ENCODE measurements at places on chromosomes 5 and 9.

DNA sequence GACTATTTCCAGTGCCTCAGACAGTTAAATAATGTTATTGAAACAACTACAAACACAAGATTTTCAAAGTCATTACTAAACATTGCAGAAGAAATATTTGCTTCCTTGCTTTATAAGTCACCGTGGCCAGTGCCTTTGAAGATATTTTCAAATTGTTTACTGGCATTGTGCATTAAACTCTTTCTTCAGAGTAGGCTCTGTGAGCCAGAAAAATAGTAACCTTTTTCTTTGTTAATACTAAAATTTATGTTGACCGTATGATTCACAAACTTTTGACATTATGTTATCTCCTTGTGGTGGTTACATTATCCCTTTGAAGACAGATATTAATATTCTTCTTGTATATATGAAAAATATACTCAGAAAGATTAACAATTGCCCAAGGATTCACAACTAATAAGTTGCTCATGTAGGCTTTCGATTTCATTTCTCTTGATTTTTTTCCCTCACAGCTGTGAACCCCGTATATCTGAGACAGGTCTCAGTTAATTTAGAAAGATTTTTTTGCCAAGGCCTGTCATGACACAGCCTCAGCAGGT, 140.1 kb downstream of the NR3C1 start:
- no peak for DNase-seq

GRCh38 chr9:4769321-4770080, 23.2 kb upstream of the RCL1 start:
- DNase-seq: peak; percentile 40

- DNase-seq: no peak
Observed at GRCh38 chr9:103215197-103215596, 220.1 kb downstream of the CYLC2 start.

GRCh38 chr5:72767289-72768010, 49.0 kb upstream of the TNPO1 start:
- no peak for DNase-seq

DNA sequence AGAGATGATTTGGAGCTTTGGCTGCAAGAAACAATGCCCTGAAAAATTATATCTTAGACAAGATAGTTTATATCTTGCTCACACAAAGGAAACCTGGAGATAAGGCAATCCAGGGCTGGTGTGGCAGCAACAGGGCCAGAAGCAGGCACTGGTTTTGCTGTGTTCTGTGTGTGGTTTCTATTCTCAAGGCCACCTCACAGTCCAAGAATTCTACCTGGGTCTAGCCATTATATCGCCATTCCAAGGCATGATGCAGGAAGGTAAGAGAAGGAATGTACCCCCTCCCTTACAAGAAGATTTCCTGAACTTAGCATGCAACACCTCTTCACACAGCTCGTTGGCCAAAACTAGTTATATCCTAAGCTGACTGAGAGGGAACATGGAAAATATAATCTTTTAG, 74.5 kb upstream of the MEGF10 start:
- DNase-seq: no peak

Measured in activated CD8-positive, alpha-beta T cell treated with anti-CD3 and anti-CD28 coated beads for 36 hours (primary cell).